ENCODE measurements at places on chromosomes 12 and 14.

DNA sequence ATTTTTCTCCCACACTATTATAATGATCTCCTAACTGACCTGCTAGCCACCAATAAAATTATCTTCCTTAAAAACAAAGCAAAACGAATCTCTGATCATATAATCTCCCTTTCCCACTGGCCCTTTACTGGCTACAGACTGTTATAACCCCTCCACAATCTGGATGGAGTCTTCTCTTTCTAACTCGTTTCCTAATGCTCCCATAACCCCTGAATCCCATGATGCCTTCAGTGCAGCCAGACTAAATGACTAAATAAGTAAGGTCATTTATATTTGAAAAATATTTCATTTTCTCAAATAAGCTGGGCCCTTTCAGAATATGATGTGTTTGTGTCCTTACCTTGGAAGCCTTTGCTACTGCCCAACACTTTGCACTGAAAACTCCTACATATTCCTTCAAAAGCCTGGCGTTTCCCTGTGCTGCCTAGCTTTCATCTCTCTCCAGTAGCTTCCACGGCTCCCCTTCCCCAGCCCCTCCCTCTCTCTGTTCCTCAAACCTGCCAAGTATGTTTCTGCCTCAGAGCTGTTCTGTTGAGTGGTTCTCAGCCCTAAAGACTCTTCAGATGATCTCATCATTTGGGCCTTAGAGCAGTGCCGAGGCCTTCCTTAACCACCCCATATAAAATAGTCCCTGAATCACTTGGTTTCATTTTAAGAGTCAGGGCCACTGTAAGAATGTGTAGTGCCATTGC, 91.7 kb downstream of the MYRFL start:
- DNase-seq: no peak

GRCh38 chr12:56836800-56837663, 73.9 kb downstream of the HSD17B6 start:
- no peak for DNase-seq

DNA sequence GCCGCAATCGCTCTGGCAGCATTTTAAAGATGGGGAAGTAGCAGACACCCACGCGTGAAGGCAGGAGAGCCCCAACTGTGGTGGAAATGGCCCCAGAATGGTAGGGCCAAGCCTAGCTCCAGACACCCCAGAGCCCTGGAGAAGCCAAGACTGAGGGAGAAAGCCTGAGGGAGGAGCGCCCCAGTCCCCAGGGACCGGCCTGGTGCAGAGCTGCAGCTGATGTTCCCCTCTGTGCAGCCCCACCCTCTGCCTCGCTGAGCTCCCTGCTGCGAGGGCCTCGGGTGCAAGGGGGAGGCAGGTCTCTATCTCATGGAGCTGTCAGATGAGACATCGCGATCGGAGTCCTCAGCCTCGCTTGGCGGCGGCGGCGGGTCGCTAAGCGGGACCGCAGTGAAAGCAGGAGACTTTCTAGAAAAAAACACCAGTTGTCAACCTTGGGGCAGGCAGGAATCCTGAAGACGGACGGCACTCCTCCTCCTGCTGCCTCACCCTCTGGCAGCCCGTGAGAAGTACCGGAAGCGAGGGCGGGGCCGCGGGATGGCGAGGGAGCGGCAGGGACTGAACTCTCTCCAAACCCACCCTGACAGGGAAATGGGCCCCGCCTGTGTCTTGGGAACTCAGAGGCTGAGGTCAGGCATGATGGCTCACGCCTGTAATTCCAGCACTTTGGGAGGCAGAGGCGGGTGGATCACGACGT, 6.0 kb downstream of the GAPDH start:
- DNase-seq: no peak

DNA sequence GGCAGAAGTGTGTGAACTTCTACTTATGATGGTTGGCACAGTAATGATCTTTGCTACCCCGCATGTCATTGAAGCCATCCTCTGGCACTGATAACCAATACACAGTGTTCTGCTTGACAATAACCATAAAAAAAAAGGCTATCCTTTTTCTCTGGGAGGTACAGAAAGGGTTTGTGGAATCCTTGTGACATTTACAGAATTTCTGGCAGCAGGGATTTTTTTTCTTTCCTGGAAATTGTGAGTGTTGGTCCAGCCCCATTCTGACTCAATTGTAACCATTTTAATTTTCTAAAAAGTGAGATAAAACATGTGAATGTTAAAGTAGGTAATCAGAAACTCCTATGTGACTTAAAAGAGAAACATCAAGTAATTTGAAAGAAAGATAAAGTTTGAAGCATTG, 943.8 kb downstream of the TMTC2 start:
- no peak for DNase-seq

- DNase-seq: no peak
Measured at GRCh38 chr14:98665007-98665406, 607.0 kb downstream of the BCL11B start.

DNA sequence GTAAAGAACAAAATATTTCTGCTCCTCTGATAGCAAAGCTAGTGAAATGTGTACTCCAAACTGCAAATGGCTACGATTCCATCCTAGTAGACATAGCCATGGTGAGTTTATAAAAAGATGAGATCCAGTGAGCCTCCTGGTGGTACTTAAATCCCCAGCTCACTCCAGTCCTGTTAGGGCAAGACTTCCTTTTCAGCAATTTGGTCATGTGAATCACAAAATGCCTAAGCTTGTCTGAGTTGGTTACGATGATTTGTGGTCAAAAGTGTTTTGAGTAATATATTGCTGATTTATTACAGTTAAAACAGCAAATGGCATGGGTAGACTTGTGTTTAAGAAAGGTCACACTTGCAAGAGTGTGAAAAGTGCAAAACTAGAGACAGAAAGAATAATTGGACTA, 102.7 kb upstream of the NAV3 start:
- no peak for DNase-seq

DNA sequence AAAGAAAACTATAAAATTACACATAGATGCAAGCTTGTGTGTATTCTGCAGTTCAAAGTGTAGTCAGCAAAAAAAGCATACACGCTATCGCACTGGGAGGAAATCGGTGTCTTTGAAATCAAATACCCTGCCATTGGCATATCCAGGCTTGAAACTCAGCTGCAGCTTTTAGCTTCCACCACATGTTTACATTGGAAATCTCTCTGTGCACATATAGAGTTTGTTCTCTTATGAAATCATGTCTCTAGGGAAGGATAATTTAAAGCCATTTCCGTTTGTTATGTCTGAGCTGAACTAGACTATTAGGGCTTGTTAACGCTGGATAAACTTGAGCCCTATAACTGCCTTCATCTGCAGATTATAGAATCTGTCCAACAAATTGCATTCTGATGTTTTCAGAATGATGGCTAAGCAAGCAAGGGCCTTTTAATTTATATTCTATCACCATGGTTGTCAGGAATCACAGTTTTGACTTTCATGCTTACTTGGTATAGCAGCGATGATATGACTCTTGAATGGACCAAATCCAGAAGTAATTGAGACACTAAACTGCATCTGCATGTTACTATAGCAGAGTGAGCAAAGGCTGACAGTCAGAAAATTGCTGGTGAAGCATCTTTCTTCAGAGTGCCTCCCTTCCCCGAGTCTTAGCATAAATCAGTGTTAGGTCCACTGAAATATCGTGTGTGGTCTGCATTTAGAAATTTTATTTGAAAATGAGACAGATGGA, 442.8 kb downstream of the ZFP36L1 start:
- DNase-seq: no peak

GRCh38 chr12:41407232-41407799, 219.2 kb downstream of the PDZRN4 start:
- DNase-seq: peak; percentile 17

DNA sequence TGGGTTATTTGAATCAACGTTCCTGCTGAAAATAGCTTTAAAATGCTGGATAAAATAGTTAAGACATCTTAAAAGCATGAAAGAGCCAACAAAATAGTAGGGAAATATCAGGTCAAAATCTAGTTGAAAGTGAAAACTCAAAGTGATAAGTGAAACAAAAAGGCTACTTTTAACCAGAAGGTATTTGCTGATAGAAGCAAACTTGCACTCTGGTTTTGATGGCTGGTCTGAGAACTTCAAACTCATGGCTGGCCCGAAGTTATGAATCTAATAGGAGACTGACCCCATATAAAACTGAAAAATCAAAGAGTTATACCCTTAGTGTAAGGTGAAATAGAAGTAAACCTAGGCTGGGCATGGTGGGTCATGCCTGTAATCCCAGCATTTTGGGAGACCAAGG, 66.3 kb upstream of the HOXC13 start:
- DNase-seq: no peak

- DNase-seq: no peak
Measured at GRCh38 chr14:94787092-94787491, 17.2 kb upstream of the GSC start.

DNA sequence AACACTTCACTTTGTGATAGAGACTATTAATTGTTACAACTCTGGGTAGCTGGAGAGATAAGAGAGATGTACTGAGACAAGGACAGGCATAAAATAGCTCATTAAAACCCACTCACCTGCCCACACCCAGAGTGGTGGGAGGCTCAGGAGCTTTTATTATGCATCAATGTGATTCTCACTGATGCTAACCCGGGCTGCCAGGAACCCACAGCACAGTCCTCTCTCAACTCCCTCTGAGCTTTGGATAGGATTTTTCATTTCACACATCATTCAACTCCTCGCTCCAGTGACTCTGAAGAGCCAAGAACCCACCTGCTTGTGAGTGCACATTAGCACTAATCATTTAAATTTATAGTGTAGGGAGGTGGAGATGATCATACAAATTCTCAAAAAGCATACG, 827.9 kb downstream of the FLRT2 start:
- DNase-seq: no peak

DNA sequence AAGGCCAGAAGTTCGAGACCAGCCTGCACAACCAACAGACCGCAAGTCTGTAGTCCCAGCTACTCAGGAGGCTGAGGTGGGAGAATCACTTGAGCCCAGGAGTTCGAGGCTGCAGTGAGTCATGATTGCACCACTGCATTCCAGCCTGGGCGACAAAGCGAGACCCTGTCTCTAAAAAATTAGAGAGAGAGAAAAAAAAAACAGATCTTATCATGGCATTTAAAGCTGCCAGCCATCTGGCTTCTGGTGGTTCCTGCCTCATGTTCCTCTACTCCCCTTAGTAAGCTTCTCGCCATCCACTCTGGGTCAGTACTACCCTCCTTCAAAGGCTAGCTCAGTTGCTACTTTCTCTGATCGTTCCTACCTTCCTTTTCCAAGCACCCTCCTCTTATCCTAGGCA, 16.1 kb downstream of the CLSTN3 start:
- DNase-seq: no peak

- DNase-seq: no peak
Measured at GRCh38 chr12:2099595-2099994, 46.8 kb downstream of the CACNA1C start.

- DNase-seq: no peak
Measured at GRCh38 chr12:113273053-113273725, 51.9 kb downstream of the TPCN1 start.

DNA sequence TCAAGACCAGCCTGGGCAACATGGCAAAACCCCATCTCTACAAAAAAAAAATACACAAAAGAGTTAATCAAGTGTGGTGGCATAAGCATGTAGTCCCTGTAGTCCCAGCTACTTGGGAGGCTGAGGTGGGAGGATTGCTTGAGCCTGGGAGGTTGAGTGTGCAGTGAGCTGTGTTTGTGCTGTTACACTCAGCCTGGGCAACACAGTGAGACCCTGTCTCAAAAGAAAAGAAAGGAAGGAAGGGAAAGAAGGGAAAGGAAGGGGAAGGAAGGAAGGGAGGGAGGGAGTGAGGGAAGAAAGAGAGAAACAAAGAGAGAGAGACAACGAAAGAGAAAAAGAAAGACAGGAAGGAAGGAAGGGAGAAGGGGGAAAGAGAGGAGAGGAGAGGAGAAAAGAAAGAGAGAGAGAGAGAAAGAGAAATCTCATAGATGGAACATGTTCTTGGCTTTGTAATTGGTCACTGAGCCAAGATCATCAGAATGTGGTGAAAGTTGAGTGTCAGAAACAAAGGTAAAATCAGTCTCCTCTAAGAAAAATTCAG, 26.8 kb upstream of the NAP1L1 start:
- DNase-seq: no peak

GRCh38 chr14:68703093-68703492, 89.8 kb downstream of the ZFP36L1 start:
- DNase-seq: no peak

DNA sequence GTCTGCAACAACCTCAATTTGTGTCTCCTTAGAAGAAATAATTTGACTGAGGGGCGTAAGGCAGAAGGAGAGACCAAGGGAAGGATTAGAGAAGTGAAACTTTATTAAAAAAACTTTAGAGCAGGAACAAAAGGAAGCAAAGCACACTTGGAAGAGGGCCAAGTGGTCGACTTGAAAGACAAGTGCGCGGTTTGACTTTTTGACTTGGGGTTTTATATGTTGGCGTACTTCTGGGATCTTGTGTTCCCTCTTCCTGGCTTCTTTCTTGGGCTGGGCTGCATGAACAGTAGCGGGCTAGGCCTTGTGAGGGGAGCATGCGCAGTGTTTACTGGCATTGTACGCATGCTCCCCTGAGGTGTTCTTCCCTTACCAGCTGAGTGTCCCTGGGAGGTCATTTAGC, 369.3 kb upstream of the DCN start:
- DNase-seq: no peak

DNA sequence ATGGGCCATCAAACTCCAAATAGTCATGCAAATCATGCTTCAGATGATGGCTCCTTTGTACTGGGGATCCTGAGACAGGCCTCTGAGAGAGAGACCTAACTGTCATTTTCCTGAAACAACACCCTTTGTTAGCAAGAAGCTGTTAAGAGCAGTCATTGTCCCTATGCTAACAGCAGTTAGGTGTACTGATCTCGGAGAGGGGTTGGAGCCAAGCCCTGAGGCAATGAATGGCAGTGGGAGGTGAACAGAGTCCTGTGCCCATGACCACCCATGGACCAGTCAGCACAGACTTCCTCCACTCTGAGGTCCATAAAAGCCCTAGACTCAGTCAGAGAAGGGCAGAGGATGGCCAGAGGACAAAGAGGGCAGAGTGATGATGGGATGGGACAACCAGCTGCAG, 747.6 kb upstream of the LRFN5 start:
- DNase-seq: no peak

GRCh38 chr14:94769391-94770250, at the start of gene GSC:
TSS of gene GSC (minus strand) at chr14:94770113. CDS start at chr14:94770015, 98 bp downstream.
- no peak for DNase-seq

GRCh38 chr12:2796187-2796666, 1.5 kb downstream of the FKBP4 start:
- no peak for DNase-seq

DNA sequence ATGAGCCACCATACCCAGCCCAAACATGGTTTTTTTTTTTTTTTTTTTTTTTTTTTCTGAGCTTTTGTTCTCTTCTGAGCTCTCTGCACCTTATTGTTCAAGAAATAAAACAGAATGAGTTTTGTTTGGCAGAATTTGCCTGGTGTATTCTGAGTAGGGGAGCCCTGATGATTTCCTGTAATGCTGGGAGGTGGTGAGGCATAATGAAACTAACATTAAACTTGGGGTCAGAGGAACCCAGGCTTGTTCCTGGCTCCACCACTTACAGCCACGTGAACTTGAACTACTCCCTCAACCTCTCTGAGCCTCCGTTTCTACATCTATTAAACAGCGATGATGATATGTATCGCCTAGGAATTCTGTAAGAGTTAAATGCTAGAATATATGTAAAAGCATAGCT, 276.3 kb upstream of the CRY1 start:
- DNase-seq: no peak

GRCh38 chr12:68276402-68276930, 23.1 kb upstream of the IL22 start:
- no peak for DNase-seq

- no peak for DNase-seq
Measured at GRCh38 chr12:93819050-93819491, 141.9 kb downstream of the CRADD start.

Data from amygdala (tissue), 56 donors.